HepG2 (cell line): ENCODE measurements at places on chromosomes 6 and 20. TPM values are rescaled to one million over a fixed set of nuclear protein-coding genes. Genes with fewer than 3 reads are reported as not detected.

DNA sequence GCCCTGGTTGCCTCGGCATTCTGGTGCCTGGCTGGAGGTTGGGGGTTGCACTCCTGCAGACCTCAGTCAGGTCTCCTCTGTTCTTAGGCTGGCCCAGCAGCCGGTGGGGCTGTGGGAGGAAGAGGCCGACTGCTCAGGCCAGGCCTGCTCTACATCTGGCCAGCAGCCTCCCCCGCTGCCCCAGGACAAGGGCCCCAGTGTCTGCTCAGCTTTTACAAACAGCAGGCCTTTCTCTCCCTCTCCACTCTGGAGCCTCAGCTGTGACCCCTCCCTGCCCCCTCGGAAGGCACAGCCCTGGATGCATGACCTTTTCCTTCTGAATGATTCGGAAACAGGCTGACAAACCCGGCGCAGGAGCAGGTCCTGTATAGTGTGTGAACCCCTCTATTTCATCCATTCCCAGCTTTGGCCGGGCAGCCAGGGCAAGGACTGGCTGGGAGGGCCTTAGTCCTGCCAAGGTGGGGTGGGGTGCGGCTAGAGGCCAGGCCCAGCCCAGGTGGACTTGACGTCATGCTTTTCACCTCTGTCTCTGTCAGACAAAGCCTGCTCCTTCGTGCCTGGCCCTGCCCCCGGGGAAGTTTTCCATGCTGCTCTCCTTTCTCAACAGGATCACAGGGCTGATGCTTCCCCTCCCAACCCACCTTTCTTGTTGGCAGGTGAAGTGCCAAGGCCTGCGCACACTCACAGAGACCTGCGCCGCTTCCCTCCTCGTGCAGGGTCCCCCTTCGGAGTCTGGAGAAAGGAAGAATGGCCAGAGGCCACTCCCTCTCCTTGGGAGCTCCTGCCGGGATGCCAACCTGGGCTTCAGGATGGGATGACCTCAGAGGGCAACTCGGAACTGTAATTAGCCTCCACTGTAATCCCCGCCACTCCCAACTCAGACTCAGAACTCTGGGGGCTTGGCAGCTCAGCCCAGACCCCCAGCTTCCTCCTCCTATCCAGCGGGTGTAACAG is 10.1 kb upstream of the ITPR3 start:
- peak overlapping the region; percentile 23; the same call in 1 of the 2 replicates for H3K4me3 ChIP-seq
- peaks cover 77% of the 10 kb centered on the region for H3K4me1 ChIP-seq
- no peaks in the 10 kb centered on the region for H3K27me3 ChIP-seq
- no peaks in the 10 kb centered on the region for H3K36me3 ChIP-seq
- peak; percentile 76 for DNase-seq

PCK1 gene
- 5.4 and 12.6 TPM in 2 replicates for total RNA-seq

DNA sequence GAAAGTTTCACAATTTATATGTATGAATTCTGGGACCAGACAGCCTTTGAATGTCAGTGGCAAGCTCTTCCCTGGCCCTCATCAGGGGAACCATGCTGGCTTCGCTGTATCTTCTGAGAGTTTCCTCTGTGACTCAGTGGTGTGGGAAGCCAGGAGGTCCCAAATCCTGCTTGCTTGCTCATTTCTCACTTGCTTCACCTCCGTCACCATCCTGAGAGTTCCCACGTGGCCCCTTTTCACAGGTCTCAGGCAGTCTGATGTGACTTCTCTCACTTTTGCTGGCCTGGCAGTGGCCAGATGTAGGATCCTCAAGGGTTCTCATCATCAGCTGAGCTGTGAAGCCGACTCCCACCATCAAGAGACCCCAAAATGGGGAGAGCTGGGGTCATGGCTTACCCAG is 28.4 kb upstream of the RIN2 start:
- H3K27me3 ChIP-seq: peaks cover 3% of the 10 kb centered on the region; the same call in 1 of the 2 replicates
- no peak for DNase-seq
- no peak overlapping the region for H3K4me3 ChIP-seq

DNA sequence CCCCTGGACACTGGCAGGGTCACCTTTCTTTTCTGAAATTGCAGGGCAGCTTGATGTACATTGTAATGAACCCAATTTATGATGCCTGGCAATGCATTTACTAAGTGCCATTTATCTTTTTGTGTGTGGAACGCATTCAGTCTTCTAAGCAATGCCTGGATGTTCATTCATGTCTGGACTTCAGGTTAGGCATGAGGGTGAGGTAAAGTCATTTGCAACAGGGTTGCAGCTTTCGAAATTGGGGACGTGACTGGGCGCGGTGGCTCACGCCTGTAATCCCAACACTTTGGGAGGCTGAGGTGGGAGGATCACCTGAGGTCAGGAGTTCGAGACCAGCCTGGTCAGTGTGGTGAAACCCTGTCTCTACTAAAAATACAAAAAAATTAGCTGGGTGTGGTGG is 134.6 kb downstream of the SOX4 start:
- DNase-seq: no peak
- H3K27me3 ChIP-seq: no peaks in the 10 kb centered on the region
- no peak overlapping the region for H3K4me3 ChIP-seq
- H3K27ac ChIP-seq: no peak overlapping the region

GRCh38 chr6:161511447-161512095 is 237.7 kb upstream of the AGPAT4 start:
- no peak for DNase-seq
- H3K36me3 ChIP-seq: no peaks in the 10 kb centered on the region
- H3K4me1 ChIP-seq: no peaks in the 10 kb centered on the region
- no peak overlapping the region for H3K4me3 ChIP-seq

GRCh38 chr6:158795516-158795915 is 23.7 kb downstream of the EZR start:
- H3K4me3 ChIP-seq: no peak overlapping the region
- no peak overlapping the region for H3K27ac ChIP-seq

- H3K27ac ChIP-seq: no peak overlapping the region
- peaks cover 68% of the 10 kb centered on the region for H3K27me3 ChIP-seq
- H3K4me1 ChIP-seq: peaks cover 17% of the 10 kb centered on the region
These were observed 41.9 kb upstream of the MRGBP start for GRCh38 chr20:62754122-62754990.

GRCh38 chr6:56349194-56349593 is 101.8 kb upstream of the COL21A1 start:
- peaks cover 25% of the 10 kb centered on the region for H3K27me3 ChIP-seq
- no peak overlapping the region for H3K27ac ChIP-seq
- no peak for DNase-seq
- no peaks in the 10 kb centered on the region for H3K36me3 ChIP-seq
- no peak overlapping the region for H3K4me3 ChIP-seq
- no peaks in the 10 kb centered on the region for H3K4me1 ChIP-seq

DNA sequence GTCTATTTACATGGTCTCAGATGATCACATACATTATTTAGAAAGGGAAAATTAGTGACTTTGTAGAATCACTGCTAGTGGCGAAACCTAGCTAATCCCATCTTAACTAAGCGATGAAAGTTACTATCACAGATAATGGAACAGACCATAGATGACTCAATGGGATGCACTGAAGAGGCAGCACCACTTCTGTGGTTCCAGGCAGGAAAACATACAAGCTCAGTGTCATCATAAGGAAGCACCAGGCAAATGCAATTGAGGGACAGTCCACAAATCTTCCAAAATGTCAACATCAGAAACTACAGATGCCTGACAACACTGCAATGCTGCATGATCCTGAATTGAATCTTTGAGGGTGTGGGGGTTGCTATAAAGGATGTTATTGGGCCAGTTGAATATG is 15.9 kb upstream of the SNAI1 start:
- H3K27me3 ChIP-seq: no peaks in the 10 kb centered on the region
- no peak for DNase-seq
- no peak overlapping the region for H3K27ac ChIP-seq
- no peak overlapping the region for H3K4me3 ChIP-seq

DNA sequence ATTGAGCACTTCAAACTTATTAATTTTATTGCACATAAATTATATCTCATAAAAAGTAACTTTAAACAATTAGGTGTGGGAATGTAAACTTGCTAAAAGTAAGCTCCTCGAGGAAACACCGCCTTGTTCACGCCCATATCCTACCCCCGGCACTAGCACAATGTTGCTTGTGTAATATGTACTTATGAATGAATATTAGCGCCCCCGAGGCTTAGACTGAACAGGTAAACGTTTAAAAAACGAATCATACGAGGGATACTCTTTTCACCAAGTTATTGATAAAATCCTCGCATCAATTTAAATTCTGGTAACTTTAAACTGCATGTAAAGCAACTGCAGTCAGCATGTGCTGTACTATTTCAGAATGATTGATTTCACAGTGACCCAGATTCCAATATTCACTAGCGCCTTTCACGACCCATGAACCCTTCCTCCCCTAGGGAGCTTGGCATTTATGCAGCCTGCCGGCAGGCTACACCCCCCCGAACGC is 637 bp downstream of the TFB1M start:
- H3K4me1 ChIP-seq: peaks cover 67% of the 10 kb centered on the region
- no peaks in the 10 kb centered on the region for H3K27me3 ChIP-seq
- peak overlapping the region; percentile 97 for H3K4me3 ChIP-seq
- DNase-seq: peak; percentile 65
- peak overlapping the region; percentile 92 for H3K27ac ChIP-seq

GRCh38 chr6:56760842-56761241 is 118.2 kb upstream of the DST start:
- no peak for DNase-seq
- no peaks in the 10 kb centered on the region for H3K36me3 ChIP-seq
- peaks cover 12% of the 10 kb centered on the region for H3K4me1 ChIP-seq

ZNF341 gene
- 0.97 and 1.1 TPM in 2 replicates for total RNA-seq

GRCh38 chr6:164928057-164928727 is 381.2 kb downstream of the C6orf118 start:
- no peak for DNase-seq
- H3K27me3 ChIP-seq: no peaks in the 10 kb centered on the region
- no peak overlapping the region for H3K4me3 ChIP-seq
- H3K4me1 ChIP-seq: no peaks in the 10 kb centered on the region
- H3K36me3 ChIP-seq: no peaks in the 10 kb centered on the region
- no peak overlapping the region for H3K27ac ChIP-seq

DNA sequence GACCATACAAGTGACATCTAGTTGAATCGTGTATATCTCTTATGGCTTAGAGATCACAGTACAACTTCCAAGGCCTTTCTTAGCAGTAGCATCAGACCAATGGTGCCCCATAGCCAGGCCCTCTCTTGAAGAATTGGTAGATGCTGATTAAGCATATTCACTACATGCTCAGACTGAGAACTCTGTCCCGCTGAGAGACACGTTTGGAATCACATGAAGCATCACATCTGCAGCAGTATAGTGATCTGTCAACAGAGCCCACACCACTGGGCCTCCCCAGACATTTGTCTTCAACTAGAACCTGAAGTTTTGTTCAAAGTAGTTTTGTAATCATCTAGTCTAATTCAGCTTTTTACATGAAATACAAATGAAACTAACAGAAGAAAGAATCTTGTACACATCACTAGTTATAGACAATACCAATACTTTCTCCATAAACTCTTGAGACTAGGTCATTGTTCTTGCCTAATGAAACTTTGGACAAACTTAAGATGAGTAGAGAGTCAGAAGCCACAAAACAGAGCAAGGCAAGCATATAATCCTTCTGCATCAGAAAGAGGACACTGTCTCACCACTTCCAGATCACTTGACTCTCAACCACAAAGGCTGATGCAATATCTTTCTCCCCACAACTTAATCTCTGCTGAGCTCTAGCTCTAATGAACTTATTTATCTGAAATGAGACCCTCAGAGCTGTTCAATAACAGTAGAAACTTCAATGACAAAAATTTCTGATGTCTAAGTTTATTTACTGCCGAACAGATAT is 182.7 kb downstream of the TBX18 start:
- no peak overlapping the region for H3K27ac ChIP-seq
- no peak for DNase-seq
- no peak overlapping the region for H3K4me3 ChIP-seq
- no peaks in the 10 kb centered on the region for H3K36me3 ChIP-seq
- no peaks in the 10 kb centered on the region for H3K4me1 ChIP-seq
- no peaks in the 10 kb centered on the region for H3K27me3 ChIP-seq

- no peak overlapping the region for H3K4me3 ChIP-seq
- H3K27me3 ChIP-seq: no peaks in the 10 kb centered on the region
- H3K4me1 ChIP-seq: peaks cover 40% of the 10 kb centered on the region
- H3K36me3 ChIP-seq: peaks cover 9% of the 10 kb centered on the region; the same call in 1 of the 3 replicates
- DNase-seq: no peak
These were observed 88.0 kb upstream of the TULP1 start for GRCh38 chr6:35600659-35601125.

COL9A3 gene
- 53.3 and 204 TPM in 2 replicates for total RNA-seq

DNA sequence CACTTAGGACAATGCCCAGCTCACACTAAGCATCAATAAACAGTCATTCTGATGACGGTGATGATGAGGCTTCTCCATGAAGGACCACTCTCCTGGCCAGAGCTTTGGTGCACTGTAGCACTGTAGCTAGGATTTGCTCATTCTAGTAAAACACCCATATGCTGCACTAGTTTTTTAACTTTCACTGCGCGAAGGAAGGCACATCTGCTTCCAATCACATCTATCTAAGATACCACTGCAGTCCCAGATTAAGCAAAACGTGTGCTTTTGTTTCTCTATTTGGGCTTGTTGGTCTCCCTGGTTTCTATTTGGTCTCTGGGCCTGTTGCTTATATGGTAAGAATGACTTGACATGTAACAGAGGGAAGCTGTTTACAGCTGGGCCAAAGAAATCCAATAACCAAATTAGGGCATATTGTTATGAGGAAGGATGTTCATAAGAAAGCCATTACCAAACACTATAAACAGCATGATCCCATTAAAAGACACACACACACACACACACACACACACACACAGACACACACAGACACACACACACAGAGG is 62.4 kb downstream of the FAM229B start:
- H3K4me1 ChIP-seq: peaks cover 7% of the 10 kb centered on the region
- no peaks in the 10 kb centered on the region for H3K27me3 ChIP-seq
- DNase-seq: no peak
- no peak overlapping the region for H3K4me3 ChIP-seq
- no peak overlapping the region for H3K27ac ChIP-seq

GRCh38 chr20:38249536-38250310 is 10.8 kb downstream of the KIAA1755 start:
- no peak overlapping the region for H3K4me3 ChIP-seq
- H3K27me3 ChIP-seq: no peaks in the 10 kb centered on the region
- H3K27ac ChIP-seq: no peak overlapping the region
- no peaks in the 10 kb centered on the region for H3K36me3 ChIP-seq
- no peak for DNase-seq

- H3K4me1 ChIP-seq: no peaks in the 10 kb centered on the region
- H3K27ac ChIP-seq: no peak overlapping the region
- no peak for DNase-seq
- H3K36me3 ChIP-seq: no peaks in the 10 kb centered on the region
- H3K4me3 ChIP-seq: no peak overlapping the region
- no peaks in the 10 kb centered on the region for H3K27me3 ChIP-seq
These were observed 28.3 kb upstream of the B3GAT2 start for GRCh38 chr6:70985156-70985555.
